ENCODE measurements at places on chromosomes 11 and 22.

- DNase-seq, result no peak
These were observed 16.1 kb downstream of the MUC5B start for GRCh38 chr11:1238767-1239595.

- DNase-seq, result peak; percentile 15
These were observed 84.1 kb downstream of the NXPE2 start for GRCh38 chr11:114762408-114762807.

DNA sequence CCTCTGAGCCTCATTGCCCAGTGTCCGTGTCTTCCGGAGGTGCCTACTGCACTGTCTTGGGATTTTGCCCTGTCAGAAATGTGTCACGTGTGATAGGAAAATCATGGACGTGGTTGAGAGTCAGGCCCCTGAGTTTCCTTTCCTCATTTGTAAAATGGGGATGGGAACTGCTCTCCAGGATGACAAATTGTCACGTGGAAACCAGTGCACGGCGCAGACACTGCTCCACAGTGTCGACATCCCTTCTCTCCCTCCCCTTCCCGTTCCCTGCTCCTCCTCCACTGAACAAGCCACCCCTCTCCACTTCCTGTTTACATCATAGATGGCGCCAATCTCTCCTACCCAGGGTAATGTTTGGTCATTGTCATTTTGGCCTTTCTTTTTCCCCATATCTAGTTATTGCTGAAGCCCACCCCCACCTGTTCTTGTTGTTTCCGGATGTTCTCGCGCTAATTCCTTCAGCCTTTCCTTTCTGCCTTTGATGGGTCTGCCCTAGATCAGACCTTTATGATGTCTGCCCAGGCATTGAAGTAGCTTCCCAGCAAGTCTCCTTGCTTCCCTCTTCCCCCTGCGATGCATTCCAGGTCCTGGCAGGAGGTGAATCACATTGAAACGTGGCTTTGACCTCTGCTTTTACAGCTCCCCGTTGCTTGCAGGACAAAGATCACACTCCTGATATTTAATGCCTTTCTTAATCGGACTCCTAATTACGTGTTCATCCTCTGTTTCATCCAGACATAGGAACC lies 91.8 kb downstream of the TBC1D22A start:
- no peak for DNase-seq

DNA sequence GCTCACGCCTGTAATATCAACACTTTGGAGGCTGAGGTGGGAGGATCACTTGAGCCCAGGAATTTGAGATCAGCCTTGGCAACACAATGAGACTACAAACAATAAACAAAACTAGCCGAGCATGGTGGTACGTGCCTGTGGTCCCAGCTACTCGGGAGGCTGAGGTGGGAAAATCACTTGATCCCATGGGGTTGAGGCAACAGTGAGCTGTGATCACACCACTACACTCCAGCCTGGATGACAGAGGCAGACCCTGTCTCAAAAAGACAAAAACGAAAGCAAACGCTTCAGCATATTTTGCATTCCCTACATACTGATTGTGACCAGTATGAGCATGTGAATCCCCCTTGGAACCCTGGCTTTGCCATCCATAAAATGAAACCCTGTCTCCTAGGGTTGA lies 33.9 kb upstream of the MN1 start:
- no peak for DNase-seq

GRCh38 chr11:117457835-117458234 lies 130.2 kb downstream of the CEP164 start:
- no peak for DNase-seq

DNA sequence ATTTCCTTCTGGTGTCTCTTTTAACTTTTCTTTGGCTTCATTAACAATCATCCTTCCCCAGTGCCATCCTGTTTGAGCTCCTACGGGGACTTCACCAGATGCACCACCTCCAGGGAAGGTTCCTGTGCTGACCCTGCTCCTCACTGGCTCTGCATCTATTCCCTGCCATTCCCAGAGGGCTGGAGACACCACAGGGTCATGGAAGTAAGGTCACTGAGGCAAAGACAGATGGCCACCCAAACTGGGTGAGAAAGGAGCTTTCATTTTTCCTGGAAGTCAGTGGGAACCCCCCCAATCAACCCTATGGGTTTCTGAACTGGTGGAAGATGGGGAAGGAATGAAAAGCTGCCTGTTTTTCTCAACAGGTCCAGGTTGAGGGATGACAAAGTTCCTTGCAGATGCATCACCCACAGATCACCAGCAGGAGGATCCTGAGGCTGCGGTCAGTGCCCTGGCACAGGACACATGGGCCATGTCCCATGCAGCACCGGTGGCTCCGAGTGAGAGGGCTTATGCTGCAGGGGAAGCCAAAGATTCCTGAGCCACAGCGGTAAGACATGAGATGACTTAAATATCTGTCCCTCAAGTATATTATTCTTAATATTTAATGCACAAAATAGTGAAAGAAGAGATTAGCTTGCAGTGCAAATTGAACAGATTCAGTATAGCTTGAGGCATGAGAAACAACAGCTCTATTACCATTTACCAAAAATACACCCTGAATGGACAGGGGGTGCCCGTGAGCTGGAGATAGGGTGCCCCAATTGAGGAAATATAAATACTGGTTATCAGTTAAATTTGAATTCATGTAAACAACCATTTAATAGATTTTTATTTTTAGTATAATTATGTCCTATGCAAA lies 73.0 kb upstream of the VPREB1 start:
- no peak for DNase-seq

- DNase-seq, result peak; percentile 83
These were observed 27.1 kb downstream of the ARAP1 start for GRCh38 chr11:72724851-72725723.

GRCh38 chr11:124190298-124191139 lies 7.4 kb downstream of the OR10D3 start:
- DNase-seq, result no peak

DNA sequence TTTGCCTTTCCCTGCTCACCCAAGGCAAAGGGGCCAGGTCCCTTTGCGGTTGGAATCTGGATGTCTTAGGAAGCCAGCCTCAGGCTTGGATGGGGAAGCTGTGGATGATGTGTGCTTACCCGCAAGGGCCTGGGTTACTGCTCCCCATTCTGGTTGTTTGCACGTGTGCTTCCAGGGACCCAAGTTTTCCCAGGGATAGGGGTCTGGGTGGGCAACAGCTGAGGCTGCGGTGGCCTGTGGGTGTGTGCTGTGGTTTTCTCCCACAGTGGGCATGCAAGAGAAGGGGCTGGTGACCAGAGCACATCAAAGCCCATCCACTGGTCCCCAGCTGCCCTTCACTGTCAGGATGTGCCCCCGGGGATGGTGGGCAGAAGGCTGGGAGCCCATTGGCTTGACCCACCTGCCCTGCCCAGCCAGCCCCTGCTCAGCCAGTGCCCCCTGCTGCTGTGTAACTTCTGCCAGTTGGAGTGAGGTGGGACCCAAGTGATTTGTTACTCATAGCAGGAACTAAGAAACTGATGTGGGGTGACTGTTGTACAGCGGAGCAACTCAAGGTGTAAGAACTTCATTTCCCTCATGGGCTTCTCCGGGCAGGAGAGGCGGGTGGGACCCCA lies 3.3 kb downstream of the CAPN5 start:
- DNase-seq, result peak; percentile 4

- DNase-seq, result no peak
These were observed 120.2 kb upstream of the ALX4 start for GRCh38 chr11:44430140-44430539.

DNA sequence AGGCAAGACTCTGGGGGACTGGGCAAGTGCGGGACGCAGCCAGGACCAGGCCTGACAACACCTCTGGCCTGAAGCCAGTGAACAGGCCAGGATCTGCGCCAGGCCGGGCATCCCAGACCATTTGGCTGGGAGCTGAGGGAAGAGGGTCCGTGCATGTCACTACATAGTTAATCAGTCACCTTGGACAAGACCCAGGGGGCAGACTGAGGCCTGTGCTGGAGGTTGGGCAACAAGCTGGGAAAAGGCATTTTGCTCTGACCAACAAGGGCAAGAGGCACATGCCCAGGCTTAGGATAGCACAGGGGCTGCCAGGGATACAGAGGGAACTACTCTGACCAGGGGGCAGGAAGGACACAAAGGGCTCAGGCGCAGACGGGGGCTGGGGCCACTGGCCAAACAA lies 7.0 kb upstream of the CHADL start:
- no peak for DNase-seq

DNA sequence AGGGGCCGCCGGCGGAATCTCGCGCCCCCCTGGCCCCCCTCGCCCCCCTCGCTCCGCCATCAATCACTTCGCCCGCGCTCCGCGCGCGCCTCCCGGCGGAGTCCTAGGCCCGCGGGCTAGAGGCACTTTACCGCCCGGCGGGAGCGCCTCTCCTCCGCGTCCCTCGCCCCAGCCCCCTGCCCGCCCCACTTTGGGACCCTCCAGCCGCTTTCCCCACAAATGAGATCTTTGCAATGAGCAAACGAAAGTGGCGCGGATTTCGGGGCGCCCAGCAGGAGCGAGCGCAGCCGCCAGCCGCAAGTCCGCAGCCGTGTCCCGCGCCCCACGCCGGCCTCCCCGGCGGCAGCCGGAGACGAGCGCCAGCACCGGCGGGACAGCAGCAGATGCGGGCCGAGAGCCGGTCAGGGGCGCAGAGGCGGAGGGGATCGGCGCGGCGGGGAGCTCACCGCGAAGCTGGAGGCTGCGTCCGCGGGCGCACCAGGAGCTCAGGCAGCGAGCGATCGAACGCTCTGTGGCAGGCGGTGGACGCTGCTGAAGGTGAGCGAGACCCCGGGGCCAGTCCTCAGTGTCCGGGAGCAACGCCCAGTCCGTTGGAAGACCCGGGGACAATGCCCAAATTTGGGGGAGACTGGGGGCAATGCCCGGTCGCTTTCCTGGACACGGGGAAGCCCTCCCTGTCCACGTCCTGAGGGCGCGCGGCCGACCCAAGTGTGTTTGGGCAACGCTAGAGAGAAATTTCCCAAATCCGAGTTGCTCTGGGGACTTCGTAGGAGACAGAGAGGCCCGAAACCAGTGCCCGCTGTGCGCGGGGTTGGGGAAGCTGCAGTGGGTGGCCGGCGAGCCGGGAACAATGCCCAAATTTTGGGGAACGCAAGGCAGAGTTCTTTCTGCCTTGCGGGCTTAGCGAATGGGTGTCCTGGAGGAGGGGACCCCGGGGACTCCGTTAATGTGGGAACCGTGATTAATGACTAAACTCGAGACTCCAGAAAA lies 1.5 kb upstream of the IGF2 start:
- DNase-seq, result no peak

DNA sequence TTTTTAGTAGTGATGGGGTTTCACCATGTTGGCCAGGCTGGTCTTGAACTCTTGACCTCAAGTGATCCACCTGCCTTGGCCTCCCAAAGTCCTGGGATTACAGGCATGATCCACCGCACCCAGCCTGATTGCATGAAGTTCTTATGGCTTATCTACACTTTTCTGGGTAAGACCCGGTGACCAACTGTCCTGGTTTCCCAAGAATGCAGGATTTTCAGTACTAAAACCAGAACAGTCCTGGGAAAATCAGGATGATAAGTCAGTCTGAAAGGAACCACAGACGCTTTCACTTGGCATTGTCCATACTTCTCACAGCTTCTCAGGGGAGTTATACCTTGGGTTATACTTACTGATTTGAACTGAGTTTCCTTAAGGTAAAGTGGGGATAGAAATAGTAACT lies 1.4 kb upstream of the BPIFC start:
- DNase-seq, result no peak

DNA sequence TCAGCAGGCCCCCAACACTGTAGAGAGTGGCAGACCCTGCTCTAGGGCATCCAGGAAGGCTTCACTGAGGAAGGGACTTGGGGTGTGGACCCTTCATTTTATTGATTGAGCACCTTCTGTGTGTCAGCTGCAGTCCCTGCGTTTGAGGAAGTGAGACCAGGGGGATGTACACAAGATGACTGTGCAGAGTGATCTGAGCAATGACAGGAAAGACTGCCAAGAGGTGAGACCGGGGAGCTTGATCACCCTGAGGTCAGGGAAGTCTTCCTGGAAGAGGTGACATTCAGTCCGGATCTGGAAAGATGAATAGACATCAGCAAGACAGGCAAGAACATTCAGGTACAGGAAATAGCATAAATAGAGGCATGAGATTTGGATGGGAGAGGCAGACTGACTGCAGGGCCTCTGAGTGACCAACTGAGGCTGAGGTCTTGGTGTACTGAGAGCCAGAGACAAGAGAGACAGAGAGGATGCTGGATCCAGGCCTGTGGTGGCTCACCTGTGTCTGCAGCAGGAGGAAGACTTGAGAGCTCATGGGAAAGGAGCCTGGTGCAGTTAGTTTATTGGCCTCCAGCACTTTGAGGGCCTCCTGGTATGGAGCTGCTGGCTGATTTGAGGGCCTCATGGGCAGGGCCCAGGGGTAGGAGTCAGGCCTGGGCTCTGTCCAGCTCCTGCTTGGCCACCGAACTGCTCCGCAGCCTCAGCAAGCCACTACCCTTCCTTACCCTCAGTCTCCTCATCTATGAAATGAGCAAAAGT lies 5.2 kb downstream of the DGAT2 start:
- DNase-seq, result peak; percentile 83

- no peak for DNase-seq
These were observed 2.6 kb upstream of the VWCE start for GRCh38 chr11:61297746-61298145.

DNA sequence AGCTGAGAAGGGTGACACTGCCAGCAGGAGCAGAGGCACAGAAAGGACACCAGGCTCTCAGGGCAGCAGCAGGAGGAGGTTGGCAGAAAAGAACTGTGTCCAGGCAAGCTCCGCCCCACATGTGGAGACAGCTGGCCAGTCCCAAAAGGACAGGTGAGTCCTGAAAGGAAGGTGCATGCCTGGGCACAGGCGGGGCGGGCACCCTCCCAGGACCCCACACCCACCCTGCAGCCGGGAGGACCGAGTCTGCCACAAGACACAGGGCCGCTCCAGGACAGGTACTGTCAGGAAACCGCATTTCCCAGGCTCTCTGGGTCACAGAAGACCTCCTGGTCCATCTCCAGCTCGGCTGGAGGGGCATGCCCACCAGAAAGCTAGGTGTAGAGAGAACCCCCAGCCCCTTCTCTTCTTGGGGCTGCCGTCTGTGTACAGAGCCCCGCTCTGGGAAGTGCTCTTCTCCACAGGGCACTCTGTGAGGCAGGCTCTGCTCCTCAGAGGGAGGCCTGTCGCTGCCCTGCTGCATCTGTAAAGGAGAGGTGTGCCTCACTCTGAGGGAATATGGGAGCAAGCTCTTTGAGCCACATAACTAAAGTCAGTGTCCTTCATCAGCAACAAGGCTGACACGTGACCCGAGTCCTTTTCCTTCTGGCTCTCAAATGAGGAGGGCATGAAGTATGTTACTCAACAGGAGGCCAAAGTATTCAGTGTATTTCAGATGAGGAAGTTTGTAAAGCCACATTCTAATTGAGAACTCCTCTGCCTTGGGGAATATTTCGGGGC lies 50.5 kb downstream of the CLTCL1 start:
- no peak for DNase-seq

Measured in GM20000 (cell line).